ENCODE measurements at places on chromosomes 12 and 14.

DNA sequence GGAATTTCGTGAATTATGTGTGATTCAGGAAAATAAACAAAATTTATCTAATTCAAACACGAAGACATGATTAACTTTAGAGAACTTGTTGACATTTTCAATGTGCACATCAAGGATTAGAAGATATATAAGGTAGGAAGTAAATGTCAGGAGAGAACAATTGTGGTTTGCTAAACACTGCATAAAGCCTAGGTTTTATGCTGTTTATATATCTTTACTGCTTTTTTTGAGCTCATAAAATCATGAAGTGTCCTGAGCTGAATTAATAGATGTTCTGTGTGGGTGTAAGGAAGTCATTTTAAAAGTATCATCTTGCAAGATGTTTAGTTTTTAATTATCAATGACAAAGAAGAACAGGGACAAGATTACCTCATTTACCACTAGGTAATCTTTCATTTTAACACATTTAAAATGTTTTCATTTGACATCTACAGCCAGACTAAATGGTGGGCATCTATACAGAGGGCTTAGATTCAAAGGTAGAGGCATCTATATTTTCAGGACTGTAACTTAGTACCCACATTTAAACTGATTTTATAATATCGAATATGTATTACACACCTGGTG, 382.8 kb downstream of the ADAMTS20 start:
- DNase-seq: no peak

DNA sequence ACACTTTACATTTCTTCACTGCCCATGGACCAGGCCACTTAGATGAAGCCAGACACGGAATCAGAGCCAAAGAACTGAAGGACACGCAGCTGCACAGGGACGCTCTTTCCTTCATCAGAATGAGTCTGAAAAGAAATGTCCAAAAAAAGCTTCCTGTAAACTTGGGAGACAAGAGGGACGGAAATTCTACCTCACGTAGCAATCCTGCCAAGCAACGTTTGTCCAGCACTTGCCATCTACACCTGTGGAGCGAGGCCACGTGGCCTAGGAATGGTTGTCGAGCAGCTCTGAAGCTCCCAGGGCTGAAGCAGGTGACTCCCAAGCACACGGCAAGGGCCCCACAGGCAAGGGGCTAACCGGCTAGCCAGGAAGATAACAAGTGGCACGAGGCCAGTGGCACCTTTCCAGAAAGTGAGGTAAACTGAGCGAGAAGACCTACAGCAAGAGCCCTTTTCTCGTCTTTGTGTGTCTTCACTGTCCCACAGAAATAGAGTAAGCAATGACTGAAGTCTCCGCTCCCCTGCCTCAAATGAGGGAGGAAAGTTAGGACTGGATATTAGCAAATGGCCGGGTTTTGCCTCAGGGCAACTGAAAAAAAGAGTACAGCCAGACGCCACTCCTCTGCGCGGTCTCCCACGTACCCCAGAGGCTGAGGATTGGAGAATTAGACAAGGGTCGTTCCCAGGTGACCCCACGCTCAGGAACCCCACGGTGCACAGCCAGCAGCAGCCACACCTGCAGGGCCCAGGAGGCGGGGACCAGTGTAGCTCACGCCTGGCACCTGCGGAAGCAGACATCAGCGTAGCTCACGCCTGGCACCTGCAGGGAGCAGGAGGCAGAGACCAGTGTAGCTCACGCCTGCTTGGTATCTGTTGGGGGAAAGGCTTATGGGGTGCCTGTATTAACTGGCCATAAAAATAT, 7.7 kb downstream of the ZNF605 start:
- no peak for DNase-seq

- no peak for DNase-seq
These were observed 148.4 kb upstream of the SYT10 start for GRCh38 chr12:33587784-33588712.

- DNase-seq: no peak
These were observed 1.5 kb upstream of the MSRB3 start for GRCh38 chr12:65276916-65277530.

DNA sequence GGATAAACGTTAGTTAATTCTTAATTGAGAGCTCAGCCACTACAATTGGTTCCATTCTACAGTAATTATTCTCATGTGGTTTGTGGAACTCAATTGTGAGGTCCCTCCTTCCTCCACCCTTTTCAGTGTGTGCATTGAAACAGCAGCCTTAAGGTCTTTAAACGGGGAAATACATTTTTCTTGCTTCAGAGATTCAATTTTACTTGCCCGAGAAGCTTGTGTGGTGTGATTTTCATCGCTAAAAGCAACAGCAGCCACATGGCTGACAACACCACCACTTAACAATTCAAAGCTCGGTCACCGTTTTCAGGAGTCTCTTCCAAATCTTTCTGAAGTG, 733 bp upstream of the PPFIBP1 start:
- no peak for DNase-seq

DNA sequence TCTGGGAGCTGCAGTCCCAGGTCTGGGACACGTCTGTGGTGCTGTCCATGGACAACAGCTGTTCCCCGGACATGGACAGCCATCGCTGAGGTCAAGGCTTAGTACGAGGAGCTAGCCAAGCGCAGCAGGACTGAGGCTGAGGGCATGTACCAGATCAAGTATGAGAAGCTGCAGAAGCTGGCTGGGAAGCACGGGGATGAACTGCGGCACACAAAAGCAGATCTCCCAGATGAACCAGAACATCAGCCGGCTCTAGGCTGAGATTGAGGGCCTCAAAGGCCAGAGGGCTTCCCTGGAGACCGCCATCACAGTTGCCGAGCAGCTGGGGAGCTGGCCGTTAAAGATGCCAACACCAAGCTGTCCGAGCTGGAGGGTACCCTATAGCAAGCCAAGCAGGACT, 375.3 kb downstream of the SEC23A start:
- no peak for DNase-seq

GRCh38 chr14:44428231-44428945, 78.7 kb downstream of the FSCB start:
- DNase-seq: no peak

DNA sequence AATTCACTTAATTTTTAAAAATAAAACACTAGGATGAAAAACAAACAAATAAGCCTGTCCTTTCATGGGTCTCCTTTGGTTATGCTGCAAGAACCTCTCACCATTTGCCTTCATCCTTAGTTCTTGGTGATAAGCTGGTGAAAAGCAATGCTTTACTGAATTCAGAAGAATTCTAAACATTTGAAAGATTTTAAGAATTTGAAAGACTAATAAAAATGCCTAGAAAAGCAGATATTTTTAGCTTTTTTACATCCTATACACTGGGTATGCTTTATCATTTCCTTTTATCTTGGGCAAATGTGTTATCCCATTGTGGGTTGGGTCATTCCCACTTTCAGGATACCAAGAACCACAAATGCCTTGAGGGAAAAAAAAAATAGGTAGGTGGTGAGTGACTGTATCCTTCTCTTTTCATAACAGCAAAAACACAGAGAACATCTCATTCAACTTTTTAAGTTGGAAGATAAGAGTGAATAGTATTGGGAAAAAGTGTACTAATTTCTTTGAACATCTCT, 197.1 kb upstream of the ABCD2 start:
- no peak for DNase-seq

GRCh38 chr12:99019798-99020197, 374.7 kb downstream of the APAF1 start:
- DNase-seq: no peak
